ENCODE measurements at places on chromosomes 7 and 10.

DNA sequence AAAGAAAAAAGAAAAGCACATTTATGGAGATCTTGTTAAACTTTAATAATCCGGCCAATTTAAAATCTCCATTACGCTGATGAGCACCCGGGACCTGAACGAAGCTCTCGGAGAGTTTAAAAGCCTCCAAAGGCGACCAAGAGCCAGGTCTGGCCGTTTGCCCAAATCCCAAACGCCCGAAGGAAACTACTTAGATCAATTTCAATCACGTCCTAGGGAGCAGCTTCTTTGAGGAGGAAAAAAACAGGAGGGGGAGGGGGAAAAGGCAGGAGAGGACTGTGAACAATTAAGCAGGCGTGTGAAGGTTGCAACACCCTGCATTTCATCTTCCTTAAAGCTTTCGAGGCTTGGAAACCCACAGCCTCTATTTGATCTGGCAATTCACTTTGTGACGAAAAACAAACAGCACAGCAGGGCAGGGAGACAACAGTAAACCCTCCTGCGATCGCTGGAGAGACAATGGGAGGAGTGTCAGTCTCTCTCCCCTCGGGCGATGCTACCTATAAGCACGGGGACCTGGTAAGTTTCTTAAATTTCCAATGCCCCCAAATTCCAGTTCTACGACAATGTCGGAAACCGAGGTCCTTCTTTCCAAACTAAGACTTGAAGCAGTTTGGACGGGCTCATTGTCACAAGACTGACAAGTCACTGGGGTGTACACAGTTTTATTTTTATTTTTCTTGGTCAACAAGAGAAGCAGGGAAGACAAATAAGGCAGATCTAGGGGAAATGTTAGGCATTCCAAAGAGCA is 1.2 kb downstream of the KLF6 start:
- DNase-seq: peak; percentile 60

GRCh38 chr10:113518415-113518814 is 34.4 kb upstream of the HABP2 start:
- DNase-seq: no peak

- no peak for DNase-seq
Observed at GRCh38 chr10:45410807-45411606, 37.0 kb downstream of the ALOX5 start.

DNA sequence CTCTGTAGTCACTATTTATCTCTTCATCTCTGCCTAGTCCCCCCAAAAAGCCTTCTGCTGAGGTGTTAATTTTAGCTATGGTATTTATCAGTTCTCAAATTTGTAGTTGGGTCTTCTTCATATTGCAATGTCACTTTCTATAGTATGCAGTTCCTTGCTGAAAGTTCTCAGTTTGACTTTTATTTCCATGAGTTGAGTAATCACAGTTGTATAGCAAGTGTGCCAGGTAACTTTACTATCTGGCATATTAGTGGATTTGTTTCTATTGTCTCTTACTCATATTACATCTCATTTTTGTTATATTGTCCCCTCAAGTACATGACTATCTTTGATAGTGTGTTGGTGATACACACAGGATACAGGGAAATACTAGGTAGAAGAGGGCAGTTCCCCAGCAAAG is 152.8 kb downstream of the CUBN start:
- no peak for DNase-seq

GRCh38 chr7:107994421-107995030 is 8.4 kb downstream of the LAMB1 start:
- no peak for DNase-seq

DNA sequence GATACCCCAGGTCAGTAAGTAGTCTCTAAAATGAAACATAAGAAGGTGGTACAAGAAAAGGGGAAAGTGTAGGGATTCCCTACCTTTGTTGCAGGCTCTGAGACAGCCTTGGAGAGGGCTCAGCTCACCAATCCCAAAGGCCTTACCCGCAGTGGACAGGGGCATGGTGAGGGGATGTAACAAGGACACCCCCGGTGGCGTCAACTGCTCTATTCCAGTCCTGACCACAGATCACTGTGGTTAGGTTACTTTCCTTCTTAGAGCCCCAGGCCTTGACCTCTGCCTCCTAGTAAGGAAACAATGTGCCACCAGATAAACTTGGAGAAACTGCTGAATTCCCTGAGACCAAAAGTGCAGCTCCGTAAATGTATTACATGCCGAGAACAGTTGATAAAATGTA is 17.5 kb downstream of the PLXNA4 start:
- no peak for DNase-seq

- no peak for DNase-seq
Observed at GRCh38 chr10:96339956-96340904, 18.6 kb downstream of the OPALIN start.

- DNase-seq: no peak
Observed at GRCh38 chr7:20598459-20599309, 16.8 kb upstream of the ABCB5 start.

DNA sequence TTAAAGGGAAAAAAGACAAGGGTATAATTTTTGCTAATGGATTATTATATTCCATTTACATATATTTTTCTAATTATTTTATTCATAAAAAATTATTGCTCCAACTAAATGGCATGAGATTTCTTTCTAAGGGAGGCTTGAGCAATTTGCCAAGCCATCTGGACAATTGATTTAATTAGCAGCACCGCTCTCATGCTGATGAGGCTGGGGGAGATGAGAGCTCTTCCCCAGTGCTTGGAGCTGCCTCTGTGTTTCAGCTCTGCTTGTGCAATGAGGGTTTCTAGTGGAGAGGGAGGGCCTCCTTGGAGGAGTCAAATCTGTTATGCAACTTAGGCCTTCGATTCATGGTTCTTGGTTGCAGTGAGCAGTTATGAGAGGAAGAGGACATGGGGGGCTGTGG is 574.3 kb downstream of the TCERG1L start:
- no peak for DNase-seq

DNA sequence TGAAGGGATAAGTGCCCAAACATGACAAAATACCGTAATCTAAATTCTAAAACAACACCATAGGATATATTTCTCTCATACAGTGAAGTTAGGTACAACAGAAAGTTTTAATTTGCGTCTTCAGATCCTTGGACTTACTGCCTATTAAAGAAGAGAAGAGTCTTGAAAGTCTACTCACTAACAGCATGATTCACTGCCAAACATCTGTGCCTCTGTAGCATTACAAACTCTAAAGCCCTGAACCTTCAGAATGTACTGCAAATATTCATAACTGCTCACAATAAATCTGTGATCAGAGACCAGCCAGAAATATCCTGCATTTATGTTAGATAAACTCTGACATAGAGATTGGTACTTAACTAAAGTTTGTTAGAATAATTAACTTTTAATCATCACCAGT is 365.3 kb downstream of the PARD3 start:
- DNase-seq: no peak

DNA sequence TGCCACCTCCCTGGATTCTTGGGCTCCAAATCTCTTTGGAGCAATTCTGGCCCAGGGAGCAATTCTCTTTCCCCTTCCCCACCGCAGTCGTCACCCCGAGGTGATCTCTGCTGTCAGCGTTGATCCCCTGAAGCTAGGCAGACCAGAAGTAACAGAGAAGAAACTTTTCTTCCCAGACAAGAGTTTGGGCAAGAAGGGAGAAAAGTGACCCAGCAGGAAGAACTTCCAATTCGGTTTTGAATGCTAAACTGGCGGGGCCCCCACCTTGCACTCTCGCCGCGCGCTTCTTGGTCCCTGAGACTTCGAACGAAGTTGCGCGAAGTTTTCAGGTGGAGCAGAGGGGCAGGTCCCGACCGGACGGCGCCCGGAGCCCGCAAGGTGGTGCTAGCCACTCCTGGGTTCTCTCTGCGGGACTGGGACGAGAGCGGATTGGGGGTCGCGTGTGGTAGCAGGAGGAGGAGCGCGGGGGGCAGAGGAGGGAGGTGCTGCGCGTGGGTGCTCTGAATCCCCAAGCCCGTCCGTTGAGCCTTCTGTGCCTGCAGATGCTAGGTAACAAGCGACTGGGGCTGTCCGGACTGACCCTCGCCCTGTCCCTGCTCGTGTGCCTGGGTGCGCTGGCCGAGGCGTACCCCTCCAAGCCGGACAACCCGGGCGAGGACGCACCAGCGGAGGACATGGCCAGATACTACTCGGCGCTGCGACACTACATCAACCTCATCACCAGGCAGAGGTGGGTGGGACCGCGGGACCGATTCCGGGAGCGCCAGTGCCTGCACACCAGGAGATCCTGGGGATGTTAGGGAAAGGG is 913 bp downstream of the NPY start:
- no peak for DNase-seq

DNA sequence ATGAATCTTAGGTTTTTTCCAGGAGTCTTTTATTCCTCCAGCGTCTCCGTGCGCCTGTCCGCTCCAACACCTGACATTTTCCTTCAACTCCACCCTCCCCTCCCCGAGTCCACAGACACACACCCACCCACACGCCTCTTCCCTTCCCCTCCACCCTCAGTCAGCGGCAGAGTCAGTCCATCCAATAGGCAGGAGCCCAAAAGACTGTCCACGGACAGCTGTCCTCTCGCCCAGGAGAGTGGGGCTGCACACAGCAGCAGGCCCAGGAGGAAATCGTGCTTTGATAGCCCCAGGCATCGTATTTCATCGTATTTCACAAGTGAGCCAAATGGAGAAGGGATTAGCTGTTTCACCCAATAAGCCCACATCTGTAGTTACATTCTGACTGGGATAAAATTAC is 285.1 kb downstream of the ZEB1 start:
- no peak for DNase-seq

DNA sequence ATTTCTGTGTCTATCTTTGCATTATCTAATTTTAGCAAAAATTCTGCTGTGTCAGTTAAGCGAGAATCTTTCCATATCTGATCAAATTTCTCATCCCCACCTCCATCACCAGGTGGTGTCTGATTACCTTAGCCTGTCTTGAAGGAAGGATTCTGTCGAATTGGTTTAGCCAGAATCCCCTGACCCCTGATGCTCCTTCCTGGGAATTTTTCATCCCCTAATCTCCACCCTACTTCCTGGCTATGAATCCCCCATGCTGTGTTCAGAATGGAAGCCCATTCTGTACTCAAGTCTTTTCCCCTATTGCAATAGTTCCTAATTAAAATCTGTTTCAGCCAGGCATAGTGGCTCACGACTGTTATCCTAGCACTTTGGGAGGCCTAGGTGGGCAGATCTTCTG is 216.1 kb downstream of the SKIDA1 start:
- no peak for DNase-seq

DNA sequence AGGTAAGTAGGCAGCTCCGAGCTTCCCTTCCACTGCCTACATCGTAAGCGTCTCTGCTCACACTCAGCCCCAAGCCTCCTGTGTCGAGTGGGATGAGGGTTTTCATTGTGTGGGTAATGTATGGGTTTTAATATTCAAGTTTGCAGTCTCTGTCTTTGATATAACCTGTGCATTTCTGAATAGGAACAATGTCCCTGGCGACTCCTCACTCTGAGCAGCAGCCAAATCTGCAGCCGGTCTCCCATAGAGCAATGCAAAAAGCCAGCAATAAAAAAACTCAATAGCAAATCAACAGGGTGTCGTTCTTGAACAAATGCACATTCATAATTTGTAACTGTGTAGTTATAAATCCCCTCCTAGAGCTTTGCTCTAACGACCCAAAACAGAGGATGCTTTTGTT is 33.4 kb downstream of the PPP1R17 start:
- no peak for DNase-seq

- no peak for DNase-seq
Observed at GRCh38 chr10:34489411-34489810, 325.7 kb downstream of the PARD3 start.

- DNase-seq: no peak
Observed at GRCh38 chr7:74501298-74501697, 47.6 kb downstream of the GTF2IRD1 start.

- no peak for DNase-seq
Observed at GRCh38 chr10:121904888-121905287, 22.9 kb downstream of the ATE1 start.

- DNase-seq: no peak
Observed at GRCh38 chr10:78700413-78700812, 368.4 kb upstream of the ZMIZ1 start.

GRCh38 chr7:146126767-146127509 is 10.3 kb downstream of the CNTNAP2 start:
- no peak for DNase-seq

DNA sequence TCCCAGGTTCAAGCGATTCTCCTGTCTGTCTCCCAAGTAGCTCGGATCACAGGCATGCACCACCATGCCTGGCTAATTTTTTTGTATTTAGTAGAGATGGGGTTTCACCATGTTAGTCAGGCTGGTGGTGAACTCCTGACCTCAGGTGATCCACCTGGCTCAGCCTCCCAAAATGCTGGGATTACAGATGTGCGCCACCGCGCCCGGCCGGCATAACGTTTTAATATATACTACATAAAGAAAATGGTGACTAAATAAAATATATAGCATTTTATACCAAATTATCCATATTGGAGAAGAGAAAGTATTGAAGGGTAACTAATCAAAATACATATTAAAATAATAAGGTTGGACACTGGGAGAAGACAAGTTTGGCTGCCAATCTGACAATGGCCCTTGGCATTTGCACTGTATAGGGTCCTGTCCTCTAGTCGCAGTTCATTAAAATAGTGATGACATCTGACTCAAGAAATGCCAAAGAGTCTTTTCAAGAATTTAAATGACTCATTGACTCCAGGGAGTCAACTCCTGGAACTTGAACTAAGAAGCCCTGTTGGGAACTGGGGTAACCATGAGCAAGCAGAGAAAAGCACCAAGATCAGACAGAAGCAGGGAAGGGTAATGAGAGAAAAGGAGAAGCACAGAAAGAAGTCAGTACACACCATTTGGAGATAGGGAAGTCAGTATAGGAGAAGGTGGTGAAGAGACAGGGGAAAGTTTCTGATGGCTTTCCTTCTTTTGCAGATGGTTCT is 91.1 kb downstream of the CH25H start:
- no peak for DNase-seq

- DNase-seq: no peak
Observed at GRCh38 chr10:132270721-132271457, 36.9 kb downstream of the STK32C start.

DNA sequence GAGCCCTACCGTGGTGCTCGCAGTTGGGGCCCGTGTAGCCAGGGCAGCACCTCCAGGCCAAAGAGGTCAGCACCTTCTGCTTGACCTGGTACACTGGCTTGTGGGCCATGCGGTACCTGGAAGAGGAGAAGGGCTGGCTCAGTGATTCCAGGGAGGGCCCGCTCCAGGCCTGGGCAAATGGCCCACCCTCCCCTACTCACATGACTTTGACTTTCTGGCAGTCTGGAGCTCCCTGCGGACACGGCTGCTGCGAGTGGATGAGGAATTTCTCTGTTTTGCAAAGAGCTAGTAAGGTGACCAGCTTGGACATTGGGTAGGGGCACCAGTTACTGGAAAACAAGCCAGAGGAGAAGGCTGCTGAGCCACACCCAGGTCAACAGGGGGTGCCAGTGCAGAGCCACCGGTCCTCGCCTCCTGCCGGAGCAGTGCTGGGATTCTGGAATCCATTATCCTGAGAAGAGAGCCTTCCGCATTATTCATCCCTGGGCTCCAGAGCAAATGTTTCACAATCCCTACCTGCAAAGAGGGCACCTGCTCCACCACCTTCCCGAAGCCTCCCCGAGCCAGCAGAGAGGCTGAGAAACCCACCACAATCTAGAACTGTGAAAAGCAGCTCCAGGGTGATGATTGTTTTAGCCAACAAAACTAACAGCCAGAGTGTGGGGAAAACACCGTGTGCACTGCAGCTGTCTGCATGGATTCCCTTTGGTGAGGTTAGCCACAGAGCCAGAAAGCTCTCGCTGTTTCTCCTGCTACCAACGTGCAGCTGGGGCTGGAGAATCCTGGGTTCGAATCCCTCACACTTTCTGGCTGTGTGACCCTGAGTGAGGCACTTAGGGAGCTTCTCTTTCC is 11.8 kb downstream of the MMRN2 start:
- DNase-seq: peak; percentile 53
